ENCODE measurements at places on chromosomes 13 and 19.
A peak's percentile ranks its signal among the peaks of the same experiment; 100 is the strongest.

- DNase-seq: no peak
These were observed 82.1 kb downstream of the CHST8 start for GRCh38 chr19:33703821-33704220.

GRCh38 chr19:13155472-13156359, 5.5 kb downstream of the IER2 start:
- DNase-seq: peak; percentile 83

- no peak for DNase-seq
These were observed 394.7 kb upstream of the KLHL1 start for GRCh38 chr13:70502944-70503343.

GRCh38 chr19:50743537-50743936, 20.4 kb downstream of the CLEC11A start:
- no peak for DNase-seq

- peak; percentile 98 for DNase-seq
These were observed 424 bp downstream of the FIZ1 start for GRCh38 chr19:55598719-55599467.

GRCh38 chr13:50006426-50007135, 8.7 kb upstream of the KCNRG start:
- no peak for DNase-seq

DNA sequence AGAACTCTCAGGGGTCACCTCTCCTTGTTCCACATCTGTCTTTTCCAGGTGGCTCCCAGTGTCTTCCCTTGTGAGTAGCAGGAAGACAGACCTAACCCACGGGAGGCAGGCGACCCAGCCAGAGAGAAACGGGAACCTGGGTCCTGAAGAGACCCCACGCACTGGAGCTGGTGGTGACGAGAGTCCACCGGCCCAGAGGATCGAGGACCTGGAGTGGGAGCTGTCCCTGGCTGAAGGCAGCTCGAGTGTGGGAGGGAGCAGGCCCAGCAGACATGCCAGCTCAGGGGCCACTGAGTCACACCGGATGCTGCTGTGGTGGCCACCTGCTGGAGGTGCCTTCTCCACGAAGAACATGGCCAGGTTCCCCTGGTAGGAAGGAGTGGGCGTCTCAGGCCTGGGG, 66.5 kb upstream of the ATP12A start:
- DNase-seq: no peak

DNA sequence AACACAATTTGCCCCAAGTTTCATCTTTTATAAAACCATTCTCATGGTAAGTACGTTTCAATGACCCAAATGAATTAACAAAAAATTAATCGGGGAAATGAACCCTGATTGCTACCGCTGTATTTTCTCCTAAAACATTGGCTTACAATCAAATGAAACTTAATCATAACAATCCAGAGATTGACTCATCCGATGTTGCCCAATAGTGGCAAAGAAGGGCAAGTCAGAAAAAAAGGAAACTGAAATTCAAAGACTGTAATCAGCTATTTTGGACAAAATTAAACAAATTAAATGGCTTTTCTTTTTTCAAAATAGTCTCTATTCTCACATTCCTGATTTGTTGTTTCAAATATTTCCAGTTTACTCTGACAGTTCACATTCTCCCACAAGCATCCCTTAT, 3.9 kb upstream of the ACOD1 start:
- DNase-seq: no peak

- no peak for DNase-seq
These were observed 1.7 kb downstream of the RBM26 start for GRCh38 chr13:79404361-79404760.

- DNase-seq: peak; percentile 26
These were observed 173.1 kb upstream of the RFC3 start for GRCh38 chr13:33644581-33645543.

GRCh38 chr19:38737921-38738737, 6.1 kb downstream of the CAPN12 start:
- no peak for DNase-seq

DNA sequence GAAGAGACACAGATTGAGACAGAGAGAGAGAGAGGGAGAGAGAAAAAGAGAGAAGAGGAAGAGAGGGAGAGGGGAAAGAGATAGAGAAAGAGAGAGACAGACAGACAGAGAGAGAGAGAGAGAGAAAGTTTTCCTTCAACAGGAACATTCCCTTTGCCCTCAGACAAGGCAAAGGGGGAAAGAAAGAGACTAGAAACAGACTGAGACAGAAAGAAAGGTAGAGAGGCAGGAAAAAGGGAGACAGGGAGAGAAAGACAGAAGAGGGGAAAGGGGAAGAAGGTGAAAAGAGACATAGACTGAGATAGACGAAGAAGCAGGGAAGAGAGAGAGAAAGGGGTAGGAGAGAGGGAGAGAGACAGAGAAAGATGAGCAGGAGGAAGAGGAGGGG, 18.5 kb upstream of the ZNF175 start:
- no peak for DNase-seq

DNA sequence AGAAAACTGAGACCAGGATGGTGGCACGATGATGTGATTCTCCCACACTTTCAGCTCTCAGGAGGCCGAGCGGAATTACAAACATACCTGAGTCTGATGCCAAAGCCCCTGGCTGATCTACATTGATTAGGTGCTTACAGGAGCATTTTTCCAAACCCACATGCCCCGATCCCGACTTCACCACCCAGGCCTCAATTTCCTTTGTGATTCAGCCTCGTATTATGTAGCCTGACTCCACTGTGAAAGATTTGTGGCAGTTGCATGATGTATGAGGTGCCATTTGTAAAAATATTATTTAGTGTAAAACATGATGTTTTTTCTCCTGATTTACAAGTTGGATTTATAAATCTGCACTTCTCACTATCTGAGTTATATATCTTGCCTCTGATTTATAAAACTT, 118.0 kb downstream of the TSHZ3 start:
- no peak for DNase-seq

GRCh38 chr19:19588546-19588945, 29.9 kb downstream of the PBX4 start:
- DNase-seq: no peak

DNA sequence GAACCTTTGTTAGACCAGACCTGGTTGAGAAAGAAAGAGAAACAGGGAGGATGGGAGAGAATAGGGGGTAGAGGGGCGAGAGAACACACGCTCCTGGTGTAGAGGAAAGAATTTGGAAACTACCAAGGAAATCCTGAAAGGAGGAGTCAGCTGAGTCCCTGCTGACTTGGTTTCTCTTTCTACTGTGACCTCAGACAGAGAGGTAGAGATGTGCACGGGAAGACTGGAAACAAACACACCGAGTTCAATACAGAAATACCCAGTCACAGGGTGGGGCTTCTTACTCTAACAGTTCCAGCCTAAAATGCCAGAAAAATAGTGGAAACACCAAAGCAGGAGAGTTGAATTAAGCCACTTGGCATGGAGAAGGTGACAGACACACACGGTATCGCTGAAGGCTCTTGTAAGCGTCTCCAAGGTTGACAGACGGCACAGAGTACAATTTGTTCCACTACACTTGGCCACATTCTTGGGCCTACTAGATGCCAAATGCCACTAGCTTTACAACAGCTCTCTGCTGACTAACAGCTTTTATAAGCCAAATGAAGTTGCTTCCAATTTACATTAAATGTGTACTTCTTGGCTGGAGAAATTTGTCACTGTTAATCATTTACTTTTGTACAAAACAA, 28.1 kb downstream of the LATS2 start:
- DNase-seq: no peak

GRCh38 chr13:38538422-38538821, 148.5 kb upstream of the FREM2 start:
- no peak for DNase-seq

- DNase-seq: no peak
These were observed 57.7 kb downstream of the ATP8A2 start for GRCh38 chr13:25429466-25429865.

- DNase-seq: no peak
These were observed 504.8 kb downstream of the SLITRK1 start for GRCh38 chr13:83377491-83377890.

- DNase-seq: no peak
These were observed 234.1 kb downstream of the FOXO1 start for GRCh38 chr13:40432018-40432978.

DNA sequence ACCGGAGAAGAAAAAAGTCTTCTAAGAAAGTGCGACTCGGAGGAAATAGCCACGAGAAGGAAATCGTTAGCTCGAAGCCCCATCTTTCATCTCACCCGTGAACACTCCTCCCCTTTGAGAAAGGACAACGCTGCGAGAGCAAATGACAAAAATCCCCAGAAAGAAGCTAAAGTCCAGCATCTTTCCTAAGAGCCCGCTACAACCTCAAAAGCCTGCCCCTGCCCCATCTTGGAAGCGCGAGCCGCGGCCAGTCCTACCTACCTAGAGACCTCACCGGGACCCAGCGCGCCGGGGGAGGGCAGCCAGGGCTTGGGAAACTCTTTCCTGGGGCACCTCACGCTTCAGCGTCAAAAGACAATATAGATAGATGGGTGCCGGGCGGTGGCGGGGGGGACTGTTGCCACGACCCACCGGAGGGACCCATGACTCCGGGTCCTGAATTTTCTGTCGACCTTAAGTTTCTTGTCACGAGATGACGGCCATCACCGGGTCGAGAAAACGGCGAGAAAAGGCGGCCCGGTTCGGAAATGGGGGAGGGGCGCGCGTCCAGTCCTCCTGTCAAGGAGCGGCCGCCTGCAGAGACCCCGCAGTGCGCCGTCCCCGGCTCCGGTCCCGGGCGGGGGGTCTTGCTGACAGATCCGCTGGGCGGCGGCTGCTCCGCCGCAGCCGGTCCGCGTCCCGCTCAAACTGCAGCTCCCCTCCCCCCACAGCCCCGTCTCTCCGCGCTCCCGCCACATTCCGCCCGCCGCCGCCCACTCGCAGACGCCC, 65.9 kb downstream of the KCNRG start:
- DNase-seq: peak; percentile 57

DNA sequence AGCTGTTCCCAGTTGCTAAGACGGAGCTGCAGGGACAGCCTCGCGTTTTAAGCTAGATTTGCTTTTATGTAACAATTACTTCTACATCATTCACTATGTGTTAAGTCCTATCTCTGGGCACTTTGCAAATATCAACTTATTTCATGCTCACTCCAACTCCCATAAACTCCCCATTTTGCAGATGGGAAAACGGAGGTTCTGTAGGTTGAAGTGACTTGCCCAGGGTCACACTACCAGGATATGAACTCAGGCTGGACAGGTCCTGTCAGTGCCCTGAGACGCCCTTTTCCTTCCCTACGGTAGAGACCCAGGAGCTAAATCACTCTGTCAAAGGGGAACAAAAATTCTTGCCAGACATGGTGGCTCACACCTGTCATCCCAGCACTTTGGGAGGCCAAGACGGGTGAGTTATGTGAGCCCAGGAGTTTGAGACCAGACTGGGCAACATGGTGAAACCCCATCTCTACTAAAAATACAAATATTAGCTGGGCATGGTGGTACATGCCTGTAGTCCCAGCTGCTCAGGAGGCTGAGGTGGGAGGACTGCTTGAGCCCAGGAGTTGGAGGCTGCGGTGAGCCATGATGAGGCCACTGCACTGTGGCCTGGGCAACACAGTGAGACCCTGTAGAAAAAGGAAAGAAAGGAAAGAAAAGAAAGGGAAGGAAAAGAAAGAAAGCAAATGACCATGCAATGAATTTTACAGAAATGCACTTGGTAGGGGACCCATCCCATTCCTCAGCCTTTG, 14.5 kb upstream of the NFIC start:
- no peak for DNase-seq

DNA sequence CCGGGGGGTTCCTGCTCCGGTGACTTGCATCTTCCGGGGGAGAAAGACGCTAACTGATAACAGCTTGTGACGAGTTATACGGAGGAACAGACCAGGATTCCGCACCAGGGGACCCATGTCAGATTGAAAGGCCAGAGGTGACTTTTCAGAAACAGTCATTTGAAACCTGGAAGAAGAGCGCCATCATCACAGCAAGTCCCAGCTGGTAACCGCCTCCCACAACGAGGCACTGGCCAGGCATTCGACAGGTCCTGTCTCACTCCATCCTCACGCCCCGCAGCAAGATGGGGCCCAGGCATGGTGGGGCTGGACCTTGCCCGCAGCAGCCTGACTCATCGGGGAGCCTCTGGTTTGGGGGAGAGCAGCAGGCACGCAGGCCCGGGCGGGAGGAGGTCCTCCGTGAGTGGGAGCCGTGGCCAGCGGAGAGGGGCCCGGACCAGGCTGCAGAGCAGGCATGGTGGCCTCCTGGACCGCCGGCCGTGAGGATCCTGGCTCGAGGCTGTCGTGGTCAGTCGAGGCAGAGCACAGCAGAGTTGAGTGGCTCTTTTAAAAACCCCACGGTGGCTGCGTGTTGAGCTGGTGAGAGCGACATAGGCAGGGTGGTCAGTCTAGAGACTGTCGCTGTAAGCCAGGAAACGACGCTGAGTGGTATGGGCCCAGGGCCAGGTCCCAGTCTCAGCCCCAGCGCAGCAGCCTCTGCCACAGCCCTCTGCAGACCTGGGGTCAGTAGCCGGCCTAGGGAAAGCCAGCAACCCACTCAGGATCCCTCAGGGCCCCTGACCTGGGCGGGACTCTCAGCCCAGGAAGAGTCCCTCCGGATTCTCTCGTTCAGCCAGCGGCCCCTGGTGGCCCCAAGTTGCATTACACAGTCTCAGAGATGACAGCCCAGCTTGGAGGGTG, 94.9 kb upstream of the MCF2L start:
- DNase-seq: peak; percentile 83

GRCh38 chr13:28609926-28610325, 49.0 kb upstream of the POMP start:
- DNase-seq: no peak

DNA sequence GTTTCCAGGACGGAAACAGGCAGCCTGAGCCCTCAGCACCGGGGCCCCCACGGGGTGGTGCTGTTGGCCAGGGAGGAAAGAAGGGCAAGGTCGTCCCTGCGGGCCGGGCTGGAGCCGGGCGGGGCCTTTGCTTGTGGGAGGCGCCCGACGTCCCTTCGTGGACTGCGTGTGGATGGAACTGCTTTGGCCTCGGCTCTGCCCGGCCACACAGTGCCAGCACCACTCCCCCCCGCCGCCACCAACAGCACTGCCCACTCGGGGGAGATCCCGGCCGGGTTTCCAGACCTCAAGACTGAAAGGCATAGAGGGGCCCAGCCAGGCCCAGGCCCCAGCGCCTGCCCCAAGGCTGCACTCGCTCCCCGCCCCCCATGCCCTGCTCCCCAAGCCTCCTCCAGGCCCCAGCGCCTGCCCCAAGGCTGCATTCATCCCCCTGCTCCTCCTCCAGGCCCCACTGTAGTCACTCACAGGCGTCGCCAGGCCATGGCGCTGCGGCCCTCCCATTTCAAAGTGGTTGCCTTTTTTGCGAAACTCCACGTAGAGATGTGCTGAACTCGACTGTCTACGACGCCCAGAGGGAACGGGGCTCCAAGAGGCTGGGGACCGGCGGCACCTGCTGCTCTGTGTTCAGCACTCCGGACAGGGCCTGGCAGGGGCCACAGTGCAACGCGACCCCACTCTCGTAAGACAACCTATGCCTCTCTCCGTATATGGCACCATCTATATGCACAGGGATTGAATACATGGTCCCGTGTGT, 22.5 kb downstream of the C13orf46 start:
- DNase-seq: peak; percentile 75

GRCh38 chr13:25699056-25699455, 327.3 kb downstream of the ATP8A2 start:
- DNase-seq: no peak

- no peak for DNase-seq
These were observed 59.6 kb downstream of the SMARCA4 start for GRCh38 chr19:11020423-11020822.

GRCh38 chr13:108948251-108948671, 318.9 kb downstream of the MYO16 start:
- DNase-seq: no peak

GRCh38 chr19:15838351-15838750, 22.9 kb upstream of the OR10H1 start:
- DNase-seq: no peak

Data from activated T-cell treated with anti-CD3 and anti-CD28 coated beads, Interleukin-2, amount 50 U/mL, for 72 hours (primary cell).